ENCODE measurements at places on chromosomes 12 and 14.

DNA sequence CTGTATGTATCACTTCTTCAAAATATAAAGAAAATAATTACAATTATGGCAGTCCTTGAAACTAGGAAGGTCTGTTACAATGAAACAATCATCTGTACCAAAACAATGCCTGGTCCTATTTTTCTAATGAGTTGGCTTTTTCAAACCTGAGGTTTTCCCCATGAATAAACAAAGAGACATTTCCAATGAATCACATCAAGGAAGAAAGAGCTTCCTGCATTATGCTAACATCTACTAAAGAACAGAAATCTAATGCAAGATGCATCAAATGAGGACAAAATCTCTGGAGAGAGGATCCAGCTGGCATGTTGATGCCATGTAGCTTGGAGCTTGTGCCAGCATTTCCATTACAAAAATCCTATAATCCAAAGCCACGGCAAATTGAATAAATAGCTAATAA is 29.3 kb downstream of the NIN start:
- no peak for DNase-seq

- no peak for DNase-seq
Measured at GRCh38 chr12:124720681-124721500, 142.8 kb downstream of the SCARB1 start.

- DNase-seq = no peak
Measured at GRCh38 chr14:35366521-35366976, 38.0 kb downstream of the NFKBIA start.

DNA sequence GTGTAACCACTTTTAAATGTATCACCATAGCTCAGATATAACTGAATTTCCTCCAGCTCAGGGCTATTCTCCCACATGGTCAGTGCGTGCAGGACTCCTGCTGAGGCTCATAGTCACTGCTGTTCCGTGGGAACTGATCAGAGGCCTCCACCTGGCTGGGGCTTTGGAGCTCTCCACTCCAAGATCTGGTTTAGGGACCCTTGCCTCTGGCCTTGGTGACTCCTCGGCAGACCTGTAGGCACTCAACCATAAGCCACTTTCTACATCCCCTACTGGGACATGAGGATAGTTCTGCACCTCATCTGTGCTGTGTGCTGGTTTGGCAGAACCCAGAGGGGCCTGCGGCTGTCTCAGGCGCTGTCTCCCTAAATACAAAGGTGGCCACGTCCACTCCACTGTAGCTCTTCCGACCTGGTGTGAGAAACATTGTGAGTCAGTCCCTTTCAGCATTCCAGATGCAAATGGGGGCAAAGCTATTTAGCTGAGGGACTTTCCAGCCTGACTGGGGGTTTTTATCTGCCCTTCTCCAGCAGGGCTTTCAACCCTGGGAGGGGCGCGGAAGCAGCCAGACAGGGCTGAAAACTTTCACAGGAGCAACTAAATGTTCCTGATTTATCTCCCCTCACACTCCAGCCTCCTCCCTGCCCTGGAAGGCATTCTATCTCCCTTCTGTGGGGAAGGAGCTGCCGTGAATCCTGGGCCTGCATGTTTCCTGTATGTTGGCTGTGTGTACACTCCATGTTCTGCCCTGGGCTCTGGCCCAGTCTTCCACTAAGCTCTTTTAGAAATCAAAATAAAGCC is 218.3 kb upstream of the DAAM1 start:
- DNase-seq = no peak

DNA sequence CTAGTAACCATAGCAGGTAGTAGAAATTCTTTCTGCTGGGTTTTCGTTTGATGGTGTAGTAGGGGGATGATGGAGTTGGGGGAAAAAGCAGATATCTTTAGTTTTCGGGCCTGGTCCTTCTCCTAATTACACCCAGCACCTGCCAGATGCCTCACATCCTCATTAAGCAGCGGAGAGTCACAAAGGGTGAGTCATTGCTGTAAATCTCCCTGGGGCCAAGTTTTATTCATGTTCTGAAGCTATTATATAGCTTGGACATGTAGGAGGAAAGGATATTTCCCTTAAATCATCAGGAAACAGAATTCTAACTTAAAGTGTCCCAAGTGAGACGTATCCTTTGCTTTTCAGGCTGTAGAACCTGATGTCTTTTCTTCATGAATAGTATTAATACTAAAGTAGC is 4.9 kb upstream of the NECAP1 start:
- DNase-seq = no peak

- DNase-seq = no peak
Measured at GRCh38 chr14:94570440-94570839, 9.2 kb downstream of the SERPINA4 start.

DNA sequence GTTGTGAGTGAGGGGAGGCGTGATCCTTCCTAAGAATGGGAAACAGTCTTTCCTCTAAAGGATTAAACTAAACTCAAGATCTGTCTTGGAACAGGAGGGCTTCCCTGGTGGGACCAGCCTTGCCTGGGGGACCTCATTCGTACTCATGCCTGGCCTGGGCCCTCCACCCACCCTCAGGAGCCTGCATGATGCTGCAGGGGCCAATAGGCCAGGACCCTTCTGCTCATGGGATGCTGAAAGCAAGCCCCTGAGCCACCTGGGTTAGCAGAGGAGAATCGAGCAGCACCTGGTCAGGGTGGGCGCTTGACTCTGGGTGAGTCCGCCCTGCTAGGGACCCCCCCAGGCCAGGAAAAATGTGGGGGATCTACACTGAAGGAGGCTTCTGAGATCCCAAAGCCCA is 48.3 kb upstream of the FAM181A start:
- no peak for DNase-seq

GRCh38 chr12:30286345-30286926 is 409.2 kb downstream of the IPO8 start:
- DNase-seq = no peak

- DNase-seq = no peak
Measured at GRCh38 chr14:32514236-32514635, 185.1 kb downstream of the AKAP6 start.

- DNase-seq = no peak
Measured at GRCh38 chr12:4787965-4788364, 67.8 kb downstream of the GALNT8 start.

DNA sequence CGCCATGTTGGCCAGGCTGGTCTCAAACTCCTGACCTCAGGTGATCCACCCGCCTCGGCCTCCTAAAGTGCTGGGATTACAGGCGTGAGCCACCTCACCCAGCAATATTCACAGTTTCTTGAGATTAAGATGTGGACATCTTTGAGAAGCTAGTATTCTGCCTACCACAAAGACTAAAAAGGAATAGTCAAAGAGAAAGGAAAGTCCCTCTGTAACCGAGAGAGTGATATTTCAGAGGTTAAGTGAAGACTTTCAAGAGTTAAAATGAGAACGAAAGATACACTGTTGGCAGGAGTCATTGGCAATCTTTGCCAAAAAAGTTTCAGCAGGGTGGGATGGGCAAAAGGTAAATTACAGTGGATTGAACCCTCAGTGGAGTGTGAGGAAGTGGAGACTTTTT is 15.6 kb downstream of the DGKA start:
- no peak for DNase-seq
